ENCODE measurements at places on chromosomes 16 and 17. TPM values are rescaled to one million over a fixed set of nuclear protein-coding genes. Genes with fewer than 3 reads are reported as not detected.

The GDPD1 gene
- total RNA-seq, result 1.5 TPM

The ITGB4 gene
- total RNA-seq, result 0.17 TPM

The SLC16A13 gene
- total RNA-seq, result 0.26 TPM

The CLEC3A gene
- total RNA-seq, result not detected

The OSGIN1 gene
- total RNA-seq, result 6.6 TPM

The SPATA22 gene
- total RNA-seq, result 0.17 TPM

The CCDC200 gene
- total RNA-seq, result not detected

The IQCK gene
- 4.6 TPM for total RNA-seq

DNA sequence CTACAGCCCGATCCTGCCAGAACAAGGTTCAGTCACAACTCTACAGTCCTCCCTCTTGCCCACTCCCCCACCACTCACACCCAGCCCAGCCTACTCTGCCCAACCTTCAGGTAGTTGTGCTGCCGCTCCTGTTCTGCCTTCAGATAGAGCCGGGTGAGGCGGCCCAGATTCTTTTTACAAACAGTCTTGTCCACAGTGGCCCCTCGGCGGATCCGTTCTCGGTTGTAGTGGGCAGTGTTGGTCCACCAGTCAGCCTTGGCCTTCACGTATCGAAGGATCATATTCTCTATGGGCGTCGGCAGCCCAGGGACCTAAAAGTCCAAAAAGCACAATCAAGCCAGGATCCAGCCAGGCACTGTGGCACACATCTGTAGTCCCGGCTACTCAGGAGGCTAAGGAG, 8.3 kb downstream of the PRPF8 start:
- no peak for DNase-seq

DNA sequence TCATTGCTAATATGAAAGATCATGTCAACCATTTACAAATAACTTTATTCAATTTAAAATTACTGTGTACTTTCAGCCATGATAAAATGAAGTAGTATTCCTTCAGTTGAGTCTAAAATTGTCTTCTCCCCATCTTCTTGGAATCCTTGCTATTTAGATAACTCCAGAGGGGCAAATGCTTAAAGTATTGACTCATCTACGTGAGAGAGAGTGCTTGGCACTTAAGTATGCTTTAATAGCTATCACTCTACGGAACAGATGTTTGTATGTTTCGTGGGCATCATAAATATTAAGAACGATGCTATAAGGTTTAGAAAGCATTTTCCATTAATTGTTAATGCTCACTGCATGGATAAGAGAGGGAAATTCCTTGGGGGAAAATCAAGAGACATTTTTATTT, 69.3 kb upstream of the MED13 start:
- DNase-seq, result peak; percentile 59

DNA sequence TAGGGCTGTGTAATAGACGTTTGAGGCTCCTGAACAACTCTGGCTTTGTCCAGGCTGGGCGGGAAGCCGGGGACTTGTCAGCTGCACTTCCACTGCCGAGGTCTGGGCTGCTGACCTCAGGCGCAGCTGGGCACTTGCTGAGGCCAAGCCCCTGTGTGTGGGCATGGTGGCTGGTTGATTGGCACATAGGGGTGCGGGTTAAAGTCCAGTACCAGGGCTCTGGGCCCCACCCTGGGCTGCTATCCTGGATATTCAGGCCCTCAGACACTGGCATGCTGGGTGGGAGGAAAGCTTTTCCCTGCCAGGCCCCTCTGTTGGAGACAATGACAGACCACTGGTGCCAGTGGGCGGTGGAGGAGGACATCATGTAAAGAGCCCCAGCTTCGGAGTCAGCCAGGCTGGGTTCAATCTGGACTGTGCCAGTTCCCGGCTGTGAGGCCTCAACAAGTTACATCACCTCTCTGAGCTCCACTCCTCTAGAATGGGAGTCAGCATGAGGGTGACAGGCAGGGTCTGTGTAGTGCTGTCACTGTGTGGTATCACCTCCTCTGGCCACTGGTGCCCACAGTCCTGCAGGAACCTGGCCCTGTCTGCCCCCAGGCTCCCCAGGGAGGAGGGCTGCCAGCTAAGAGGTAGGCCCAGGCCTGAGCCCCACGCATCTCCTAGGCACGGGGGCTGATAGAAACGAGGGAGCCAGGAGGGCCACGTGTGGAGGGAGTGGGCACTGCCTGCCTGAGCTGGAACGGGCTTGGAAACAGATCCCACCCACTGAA, 42.5 kb downstream of the PSME3IP1 start:
- DNase-seq, result no peak

- DNase-seq, result no peak
Observed at GRCh38 chr16:22089910-22090309, 2.4 kb upstream of the VWA3A start.

DNA sequence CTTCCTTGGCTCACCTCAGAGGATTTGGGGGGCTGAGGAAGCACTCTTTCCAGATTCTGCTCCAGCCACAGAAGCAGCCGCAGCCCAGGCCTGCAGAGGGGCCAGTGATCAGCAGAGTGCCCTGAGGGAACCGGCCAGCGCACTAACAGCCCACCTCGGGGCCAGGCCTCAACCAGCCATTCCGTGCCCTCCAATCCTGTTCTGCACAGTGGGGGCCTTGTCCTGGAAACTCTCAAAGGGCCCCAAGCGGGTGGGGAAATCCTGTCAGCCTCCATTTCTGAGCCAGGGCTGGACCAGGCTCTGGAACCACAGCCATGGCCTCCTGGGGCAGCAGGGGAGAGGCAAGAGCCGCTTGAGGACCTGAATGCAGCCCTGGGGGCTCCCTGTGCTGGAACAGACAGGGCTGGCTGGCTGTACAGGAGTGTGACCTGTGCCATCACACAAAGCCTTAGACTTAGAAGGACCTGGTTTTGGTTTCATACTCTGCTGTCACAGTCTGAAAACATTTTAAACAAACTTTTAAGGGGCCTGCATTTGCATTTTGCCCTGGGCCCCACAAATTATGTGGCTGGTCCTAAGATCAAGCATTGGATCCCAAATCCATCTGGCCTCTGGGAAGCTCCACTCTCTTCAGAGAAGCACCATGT, 10.0 kb downstream of the CNGB1 start:
- DNase-seq, result no peak

GRCh38 chr17:77867976-77868713, 90.4 kb upstream of the TNRC6C start:
- DNase-seq, result no peak

- DNase-seq, result peak; percentile 91
Observed at GRCh38 chr16:71927383-71927782, 32.1 kb downstream of the IST1 start.

GRCh38 chr16:3193221-3194212, 5.5 kb downstream of the OR1F1 start:
- no peak for DNase-seq

- DNase-seq, result no peak
Observed at GRCh38 chr16:84340325-84341040, 27.9 kb upstream of the ATP2C2 start.

DNA sequence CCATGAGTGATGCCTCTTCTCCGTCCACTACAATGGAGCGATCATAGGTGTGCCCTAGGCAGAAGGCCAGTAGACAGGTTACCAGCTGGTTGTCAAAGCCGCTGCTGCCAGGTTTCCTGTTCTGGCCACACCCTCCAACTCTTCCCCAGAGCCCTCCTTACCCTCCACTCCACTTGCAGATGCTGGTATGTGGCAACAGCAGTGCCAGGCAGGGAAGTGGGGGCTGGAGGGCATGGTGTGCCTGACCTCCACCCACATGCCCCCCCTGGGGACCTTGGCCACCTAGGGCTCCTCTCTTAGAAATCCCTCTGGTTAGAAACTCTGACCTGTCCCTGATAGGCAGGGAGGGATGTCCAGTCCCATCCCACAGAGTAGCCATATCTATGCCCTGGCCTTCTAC, 1.5 kb downstream of the RRAD start:
- DNase-seq, result no peak

GRCh38 chr16:82199209-82199608, 29.2 kb upstream of the MPHOSPH6 start:
- no peak for DNase-seq

- DNase-seq, result no peak
Observed at GRCh38 chr17:61440697-61441096, 11.5 kb upstream of the TBX4 start.

DNA sequence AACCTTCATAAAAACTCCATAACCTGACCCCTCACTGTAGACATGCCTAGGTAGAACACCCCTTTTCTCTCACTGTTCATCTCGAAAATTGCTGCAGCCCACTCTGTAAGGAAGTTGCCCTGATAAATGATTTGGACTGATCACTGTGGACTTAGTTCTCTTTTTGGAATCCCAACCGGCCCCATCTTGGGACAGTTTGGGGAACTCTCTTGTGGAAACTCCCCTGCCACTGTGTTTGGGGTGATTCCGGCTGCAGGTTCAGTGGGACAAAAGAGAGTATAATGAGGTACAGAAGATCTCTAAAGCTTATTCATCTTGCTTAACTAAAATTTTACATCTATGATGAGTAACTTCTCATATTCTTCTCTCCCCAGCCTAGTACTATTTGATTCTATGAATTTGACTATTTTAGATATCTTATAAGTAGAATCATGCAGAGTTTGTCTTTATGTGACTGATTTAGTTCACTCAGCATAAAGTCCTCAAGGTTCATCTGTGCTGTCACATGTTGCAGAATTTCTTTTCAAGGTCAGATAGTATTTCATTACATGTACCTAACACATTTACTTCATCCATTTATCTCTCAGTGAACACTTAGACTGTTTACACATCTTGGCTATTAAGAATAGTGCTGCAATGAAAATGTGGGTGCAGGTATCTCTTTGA, 84.9 kb downstream of the ABCA8 start:
- no peak for DNase-seq

DNA sequence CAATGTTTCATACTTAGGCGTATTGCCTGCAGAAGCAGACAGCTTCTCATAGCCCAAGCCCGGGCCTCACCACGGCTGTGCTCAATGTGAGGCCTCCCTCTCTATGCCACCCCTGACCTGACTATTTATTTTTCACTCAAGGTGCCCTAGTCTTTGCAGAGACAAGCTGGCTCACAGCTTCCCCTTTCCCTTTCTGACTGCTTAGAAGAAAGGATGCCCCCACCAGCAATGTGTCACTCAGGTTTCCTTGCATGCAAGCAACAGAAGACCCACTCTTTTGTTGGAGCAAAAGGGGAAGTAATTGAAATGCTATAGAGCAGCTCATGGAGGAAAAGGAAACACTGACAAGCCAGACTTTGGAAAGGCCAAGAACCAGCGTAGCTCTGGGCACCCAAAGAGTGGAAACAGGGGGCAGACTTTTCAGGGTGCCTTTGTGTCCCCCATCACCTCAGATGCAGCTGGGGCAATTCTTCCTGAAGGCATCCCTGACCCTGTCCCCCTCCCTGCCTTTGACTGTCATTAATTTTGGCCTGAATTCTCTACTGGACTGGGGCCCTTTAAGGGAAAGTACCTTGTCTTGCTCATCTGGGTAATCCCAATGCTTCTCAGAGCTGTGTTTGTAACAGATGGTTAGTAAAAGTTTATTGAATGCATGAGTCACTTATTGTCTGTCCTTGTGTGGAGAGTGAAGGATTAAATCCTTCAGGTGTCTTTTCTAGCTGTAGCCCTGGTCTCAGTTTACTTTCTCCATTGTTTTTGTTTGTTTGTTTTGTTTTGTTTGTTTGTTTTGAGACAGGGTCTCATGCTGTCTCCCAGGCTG, 17.8 kb downstream of the RGS9 start:
- DNase-seq, result peak; percentile 26

DNA sequence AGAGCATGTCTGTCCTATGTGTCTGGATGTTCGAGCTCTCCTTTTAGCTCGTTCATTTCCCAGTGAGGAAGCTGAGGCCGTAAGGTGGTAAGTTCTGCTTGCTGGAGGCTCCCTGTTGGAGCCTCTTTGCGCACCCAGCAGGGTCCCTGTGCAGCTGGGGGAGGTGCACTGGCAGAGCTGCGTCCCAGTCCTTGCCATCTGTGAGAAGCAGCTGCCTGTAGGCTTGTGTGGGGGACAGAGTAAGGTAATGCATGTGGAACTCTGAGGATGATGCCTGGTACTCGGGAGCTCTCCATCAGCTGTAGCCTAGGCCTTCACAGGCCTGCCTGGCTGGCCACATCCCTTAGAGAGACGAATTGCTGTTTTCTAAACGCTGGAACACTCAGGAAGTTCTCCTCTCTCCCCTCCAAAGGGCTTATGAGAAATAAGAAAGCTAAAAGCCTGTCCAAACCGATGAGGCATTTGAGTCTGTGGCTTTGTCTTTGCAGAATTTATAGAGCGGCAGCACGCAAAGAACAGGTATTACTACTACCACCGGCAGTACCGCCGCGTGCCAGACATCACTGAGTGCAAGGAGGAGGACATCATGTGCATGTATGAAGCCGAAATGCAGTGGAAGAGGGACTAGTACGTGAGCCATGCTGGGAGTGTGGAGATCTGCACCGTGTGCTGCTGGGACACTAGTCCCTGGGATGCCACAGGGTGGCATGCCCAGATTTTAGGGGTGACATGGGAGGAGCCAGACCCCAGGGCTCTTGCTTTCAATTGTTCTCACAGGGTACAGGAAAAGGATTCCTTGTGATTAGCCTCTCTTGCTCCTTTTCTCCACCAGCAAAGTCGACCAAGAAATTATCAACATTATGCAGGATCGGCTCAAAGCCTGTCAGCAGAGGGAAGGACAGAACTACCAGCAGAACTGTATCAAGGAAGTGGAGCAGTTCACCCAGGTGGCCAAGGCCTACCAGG, 1.6 kb downstream of the NDUFB10 start:
- DNase-seq, result peak; percentile 49

DNA sequence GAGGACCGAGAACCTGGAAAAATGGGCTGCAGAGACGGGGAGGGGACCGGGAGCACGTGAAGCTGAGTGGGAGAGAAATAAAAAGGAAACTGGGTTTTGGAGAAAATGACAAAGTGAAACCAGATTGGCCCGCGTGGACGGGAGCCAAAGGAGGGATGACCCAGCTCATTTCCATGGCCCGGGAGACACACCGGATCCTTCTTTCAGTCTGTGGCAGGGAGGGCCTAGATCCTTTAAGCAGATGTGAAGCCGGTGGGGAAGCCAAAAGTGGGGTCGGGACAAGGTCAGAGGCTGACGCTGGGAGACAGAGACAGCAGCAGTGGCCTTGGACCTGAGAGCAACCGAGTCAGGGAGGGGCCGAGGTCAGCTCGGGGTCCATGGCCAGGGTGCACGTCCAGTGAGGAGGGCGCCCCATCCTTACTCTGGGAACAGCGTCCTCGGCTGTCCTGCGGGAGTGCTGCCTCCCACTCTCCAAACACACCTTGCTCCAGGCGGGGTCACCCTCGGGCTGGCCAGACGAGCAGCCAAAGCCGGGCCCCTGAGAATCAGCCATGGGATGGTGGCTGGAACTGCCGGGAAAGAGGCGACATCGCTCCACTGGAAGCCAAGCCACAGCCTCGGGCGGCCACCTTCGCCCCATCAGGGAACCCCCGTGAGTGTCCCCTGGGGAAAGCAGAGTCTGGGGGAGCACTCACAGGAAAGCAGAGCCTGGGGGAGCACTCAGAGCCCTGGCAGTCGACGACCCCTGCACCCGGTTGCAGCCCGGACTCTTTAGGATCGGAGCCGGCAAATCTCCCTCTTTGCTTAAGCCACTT, 17.3 kb downstream of the CA5A start:
- no peak for DNase-seq

GRCh38 chr17:54861471-54861983, 39.1 kb upstream of the TOM1L1 start:
- no peak for DNase-seq
